ENCODE measurements at places on chromosomes 2 and 18. TPM values are rescaled to one million over a fixed set of nuclear protein-coding genes. Genes with fewer than 3 reads are reported as not detected.
A peak's percentile ranks its signal among the peaks of the same experiment; 100 is the strongest.

- H3K27me3 ChIP-seq = no peaks in the 10 kb centered on the region
- peaks cover 6% of the 10 kb centered on the region for H3K36me3 ChIP-seq
Measured at GRCh38 chr2:167992278-167992677, 255.1 kb downstream of the STK39 start.

DNA sequence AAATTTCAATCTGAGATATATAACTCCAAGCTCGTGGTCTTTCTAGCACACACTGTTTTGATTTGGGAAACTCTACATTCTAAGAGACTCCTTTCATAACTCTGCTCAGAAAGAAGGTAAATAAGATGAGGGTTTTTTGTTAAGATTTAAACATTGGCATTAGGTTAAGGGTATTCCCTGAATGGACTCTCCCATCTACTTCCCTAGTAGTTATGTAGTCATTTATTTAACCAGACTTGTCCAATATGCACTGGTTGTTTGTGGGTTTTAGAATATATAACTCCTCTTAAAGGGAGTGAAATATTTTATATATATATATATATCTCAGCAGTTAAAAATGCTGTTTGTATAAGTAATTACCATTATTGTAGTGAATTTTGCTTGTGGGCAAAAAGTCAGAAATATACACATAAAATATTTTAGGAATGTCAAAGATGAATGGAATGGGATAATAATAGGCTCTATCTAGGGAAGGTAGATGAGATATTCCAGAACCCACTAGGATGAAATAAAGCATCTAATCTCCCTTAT is 61.5 kb upstream of the WDR75 start:
- H3K4me1 ChIP-seq = no peaks in the 10 kb centered on the region
- no peak overlapping the region for H3K4me3 ChIP-seq
- no peak for DNase-seq

CFC1 gene
- not detected for total RNA-seq

- no peak overlapping the region for H3K27ac ChIP-seq
- H3K36me3 ChIP-seq = no peaks in the 10 kb centered on the region
- H3K27me3 ChIP-seq = no peaks in the 10 kb centered on the region
Measured at GRCh38 chr2:179106342-179106675, 56.4 kb upstream of the CCDC141 start.

DNA sequence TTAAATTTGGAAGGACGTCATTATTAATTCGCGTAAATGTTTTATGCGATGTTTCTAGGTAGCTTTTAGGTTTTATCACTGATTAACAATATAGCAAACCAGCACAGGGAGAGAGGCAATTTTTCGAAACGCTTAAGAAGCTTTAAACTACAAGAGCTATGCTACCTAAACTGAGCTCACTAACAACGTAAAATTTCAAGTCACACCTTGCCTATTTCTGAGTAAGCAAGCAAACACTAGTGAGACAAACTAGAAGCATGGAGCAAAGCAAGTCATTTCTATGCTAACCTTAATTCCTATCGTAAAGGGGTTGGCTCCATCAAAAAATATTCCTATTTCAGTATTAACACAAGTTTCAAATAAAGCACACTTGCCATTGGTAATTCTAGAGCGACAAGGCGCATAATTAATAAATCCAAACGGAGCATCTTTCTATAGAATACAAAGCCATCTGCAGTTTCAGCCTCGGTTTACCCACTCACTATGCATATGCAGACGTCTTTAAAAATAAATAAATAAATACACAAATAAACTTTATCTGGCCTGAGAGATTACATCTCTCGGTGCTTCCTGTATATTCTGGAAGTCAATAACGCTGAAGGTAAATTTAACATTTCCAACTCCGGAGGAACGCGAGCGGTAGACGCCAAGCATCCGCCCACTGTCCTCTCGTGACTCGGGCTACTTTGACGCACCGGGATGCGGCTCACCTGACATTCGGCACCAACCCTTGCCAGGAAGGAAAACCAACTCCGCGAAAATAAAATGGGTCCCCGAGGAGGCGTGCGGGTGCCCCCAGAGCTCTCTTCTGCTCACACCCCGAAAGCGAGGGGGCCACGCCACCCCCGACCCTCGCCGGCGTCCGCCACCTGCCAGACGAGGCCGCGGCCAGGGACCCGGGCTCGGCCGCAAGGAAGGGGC is 947 bp downstream of the ITSN2 start:
- peaks cover 36% of the 10 kb centered on the region for H3K4me1 ChIP-seq
- H3K27me3 ChIP-seq = no peaks in the 10 kb centered on the region
- H3K36me3 ChIP-seq = peaks cover 5% of the 10 kb centered on the region
- H3K27ac ChIP-seq = peak overlapping the region; percentile 88
- H3K4me3 ChIP-seq = peak overlapping the region; percentile 84

DNA sequence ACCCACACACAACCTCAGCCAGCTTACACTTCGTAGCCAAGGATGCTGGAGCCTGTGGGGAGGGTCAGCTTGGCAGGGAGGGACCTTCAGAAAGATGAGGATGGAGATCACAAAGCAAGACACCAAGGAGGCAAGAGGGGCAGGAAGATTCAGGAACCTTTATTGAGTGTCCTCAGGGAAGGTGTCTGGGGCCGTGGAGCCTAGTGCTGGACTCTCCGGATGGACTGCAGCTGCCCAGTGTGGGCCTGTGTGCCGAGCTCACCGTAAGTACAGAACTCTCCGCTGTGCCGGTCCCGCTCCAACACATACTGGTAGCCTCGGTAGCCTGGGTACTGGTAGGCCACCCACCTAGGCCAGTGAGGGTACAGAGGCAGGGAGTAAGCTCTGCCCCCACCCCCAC is 3.2 kb downstream of the CRYBA2 start:
- no peaks in the 10 kb centered on the region for H3K36me3 ChIP-seq
- peaks cover 74% of the 10 kb centered on the region for H3K27me3 ChIP-seq
- no peaks in the 10 kb centered on the region for H3K4me1 ChIP-seq

DNA sequence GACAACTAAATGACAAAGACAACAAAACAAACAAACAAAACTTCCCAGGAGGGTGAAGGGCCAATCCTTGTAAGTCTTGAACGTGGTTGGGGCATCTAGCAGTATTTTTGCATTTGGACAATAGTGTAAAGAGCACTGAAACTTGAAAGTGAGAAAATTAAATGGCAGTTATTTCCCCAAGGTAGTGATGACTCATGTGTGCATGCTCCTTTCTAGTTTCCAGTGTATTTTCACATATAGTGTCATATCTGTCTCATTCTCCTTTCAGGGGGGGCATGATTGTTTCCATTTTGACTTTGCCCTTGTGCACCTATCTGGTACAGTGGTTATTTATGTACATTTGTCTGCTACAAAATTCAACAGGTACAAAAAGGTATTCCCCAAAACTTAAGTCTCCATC is 39.5 kb downstream of the CERS6 start:
- peaks cover 21% of the 10 kb centered on the region for H3K36me3 ChIP-seq
- H3K27ac ChIP-seq = no peak overlapping the region
- no peak overlapping the region for H3K4me3 ChIP-seq
- peak; percentile 18 for DNase-seq

GAL3ST2 gene
- total RNA-seq = 0.94 TPM

- H3K36me3 ChIP-seq = peaks cover 52% of the 10 kb centered on the region
- peaks cover 36% of the 10 kb centered on the region for H3K4me1 ChIP-seq
- no peak overlapping the region for H3K27ac ChIP-seq
Measured at GRCh38 chr2:68806511-68807109, 64.6 kb downstream of the BMP10 start.
